ENCODE measurements at places on chromosomes 7 and 10.

- DNase-seq: no peak
These were observed 24.1 kb upstream of the AGK start for GRCh38 chr7:141527076-141527475.

GRCh38 chr10:43079856-43080255, 3.0 kb downstream of the RET start:
- DNase-seq: no peak

DNA sequence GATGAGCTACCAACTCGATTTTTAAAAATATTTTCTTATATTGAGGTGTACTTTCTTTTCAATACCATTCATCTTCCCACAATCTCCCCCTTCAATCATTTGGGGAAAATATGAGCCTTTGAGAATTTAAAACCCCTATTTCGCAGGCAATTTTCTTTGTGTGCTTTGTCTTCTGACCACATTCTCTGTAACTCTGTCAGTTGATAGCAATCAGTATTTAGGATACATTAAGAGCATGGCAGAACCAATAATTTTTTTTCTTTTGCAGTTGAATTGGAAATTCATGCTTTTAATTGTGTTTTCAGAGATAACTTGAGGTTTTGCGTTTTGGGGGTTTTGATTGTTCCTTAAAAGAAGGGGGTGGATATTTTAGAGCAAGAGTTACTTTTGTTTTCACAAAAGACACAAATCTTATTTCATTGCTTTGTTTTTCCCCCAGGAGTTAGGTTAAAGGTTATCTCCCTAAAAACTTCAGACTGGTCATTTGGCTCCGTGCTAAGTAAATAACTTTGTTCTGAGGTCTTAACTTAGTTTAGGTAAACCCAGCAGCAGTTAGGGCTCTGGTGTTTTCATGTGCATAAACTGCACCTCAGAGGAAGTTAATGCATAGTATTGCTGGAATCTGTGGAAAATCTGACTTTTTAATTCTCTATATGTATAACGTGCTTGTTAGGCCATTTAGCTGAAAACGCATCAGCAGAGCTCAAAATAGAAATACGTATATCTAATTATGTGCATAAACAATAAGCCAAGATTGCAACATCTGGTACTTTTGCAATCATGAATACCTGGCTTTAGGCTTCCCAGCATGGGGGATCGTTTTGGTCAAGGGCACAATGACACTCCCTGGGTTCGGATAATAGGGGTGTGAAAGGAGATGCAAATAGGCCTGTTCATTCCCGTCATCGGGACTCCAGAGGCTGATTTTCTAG, 676.4 kb upstream of the ANKRD30A start:
- DNase-seq: no peak

DNA sequence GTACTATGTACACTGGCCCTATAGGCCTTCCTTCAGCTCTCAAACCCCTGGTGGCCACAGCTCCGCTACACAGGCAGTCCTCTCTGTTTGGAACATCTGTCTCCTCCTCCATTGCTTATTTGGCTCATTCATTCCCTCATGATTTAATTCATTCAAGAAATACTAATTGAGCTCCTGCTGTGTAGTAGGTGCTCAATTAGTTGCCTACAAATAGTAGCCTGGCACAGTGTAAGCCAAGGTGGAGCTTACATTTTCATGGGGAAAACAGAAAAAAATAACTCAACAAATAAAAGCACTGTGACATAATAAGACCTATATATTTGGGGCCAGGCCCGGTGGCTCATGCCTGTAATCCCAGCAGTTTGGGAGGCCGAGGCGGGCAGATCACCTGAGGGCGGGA, 3.4 kb upstream of the FIS1 start:
- DNase-seq: no peak

- DNase-seq: no peak
These were observed 1.7 kb downstream of the MBL2 start for GRCh38 chr10:52770904-52771303.

DNA sequence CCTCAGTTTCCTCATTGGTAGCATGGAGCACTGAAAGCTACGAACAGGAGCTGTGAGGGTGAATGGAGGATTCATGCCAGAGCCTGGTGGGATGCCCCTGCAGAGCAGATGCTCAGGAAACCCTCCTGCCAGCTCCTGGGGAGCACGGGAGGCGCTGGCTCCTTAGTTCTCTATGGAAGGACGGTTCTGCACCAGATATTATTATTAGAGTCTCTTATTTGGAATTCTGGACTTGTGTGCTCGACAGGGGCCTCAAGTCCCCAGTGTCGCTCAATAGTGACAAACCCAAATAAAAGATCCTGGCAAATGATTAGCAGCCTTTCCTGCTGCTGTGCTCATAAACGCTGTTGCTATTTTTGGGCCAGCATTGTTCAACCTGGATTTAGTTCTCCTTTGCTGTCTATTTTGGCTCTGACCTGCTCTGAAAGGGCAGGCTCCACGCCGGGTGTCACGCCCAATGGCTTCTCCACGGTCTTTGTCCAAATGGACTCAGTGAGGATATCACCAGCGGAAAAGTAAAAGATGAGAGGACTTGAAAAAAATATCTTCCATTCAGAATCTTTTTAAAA, 23.0 kb upstream of the KLF6 start:
- no peak for DNase-seq

GRCh38 chr7:115042596-115042995, 120.7 kb downstream of the MDFIC start:
- no peak for DNase-seq

GRCh38 chr7:105000200-105000599, 13.8 kb upstream of the KMT2E start:
- DNase-seq: no peak

DNA sequence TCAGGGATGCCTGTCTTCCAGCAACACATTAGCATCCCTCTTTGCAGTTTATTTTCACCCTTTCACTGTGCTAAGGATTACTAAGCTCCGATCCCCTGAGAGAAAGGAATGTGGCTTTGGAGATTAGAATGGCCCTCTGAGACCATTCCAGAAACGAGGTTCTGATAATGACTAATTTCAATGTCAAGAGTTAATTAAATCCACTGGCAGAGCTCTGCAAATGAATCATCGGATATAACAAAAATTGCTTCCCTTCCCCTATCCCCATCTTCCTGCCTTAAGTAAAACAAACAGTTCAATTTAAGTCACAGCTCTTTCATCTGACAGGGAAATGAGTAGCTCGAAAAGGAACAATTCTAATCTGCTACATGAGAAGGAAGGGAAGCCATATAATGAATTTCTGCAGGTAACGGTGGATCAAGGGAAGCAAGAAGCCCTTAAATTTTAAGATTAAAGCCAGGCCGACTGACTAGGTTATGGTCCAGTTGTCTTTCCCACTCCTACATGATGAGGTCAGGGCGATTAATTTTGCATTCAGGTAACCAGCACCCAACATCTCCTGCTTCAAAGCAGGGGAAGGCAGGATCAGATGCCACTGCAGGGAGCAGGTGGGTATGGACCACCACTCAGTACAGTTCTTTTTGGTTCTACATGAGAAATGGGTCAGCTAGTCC, 50.5 kb downstream of the MALSU1 start:
- DNase-seq: no peak

DNA sequence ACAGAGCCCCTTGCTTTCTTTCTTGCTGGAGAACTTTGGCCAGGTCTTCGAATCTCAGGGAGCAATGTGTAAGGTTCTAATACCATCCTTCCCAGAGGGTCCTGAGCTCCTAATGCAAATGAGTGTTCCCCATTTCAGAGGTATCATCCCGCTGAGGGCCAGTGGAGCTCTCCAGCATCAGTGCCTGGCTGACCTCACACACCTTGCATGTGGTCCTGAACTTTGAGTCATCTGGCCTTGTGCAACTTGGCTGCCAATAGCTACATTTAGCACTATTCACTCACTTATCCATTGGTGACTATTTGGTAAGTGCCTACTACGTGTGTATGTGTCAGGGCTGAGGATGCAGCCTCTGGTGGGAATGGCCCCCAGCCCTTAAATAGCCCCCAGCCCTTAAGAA, 48.4 kb upstream of the HABP2 start:
- DNase-seq: no peak

- no peak for DNase-seq
These were observed 14.4 kb downstream of the TAS2R41 start for GRCh38 chr7:143492043-143492471.

All from kidney epithelial cell (primary cell).